ENCODE measurements at places on chromosomes 11 and 22. TPM values are rescaled to one million over a fixed set of nuclear protein-coding genes. Genes with fewer than 3 reads are reported as not detected.

- no peak for DNase-seq
- no peak overlapping the region for H3K27ac ChIP-seq
- no peak overlapping the region for H3K4me3 ChIP-seq
- no peaks in the 10 kb centered on the region for H3K36me3 ChIP-seq
- H3K4me1 ChIP-seq: no peaks in the 10 kb centered on the region
These were observed 139.3 kb downstream of the FBXO7 start for GRCh38 chr22:32613773-32614392.

DNA sequence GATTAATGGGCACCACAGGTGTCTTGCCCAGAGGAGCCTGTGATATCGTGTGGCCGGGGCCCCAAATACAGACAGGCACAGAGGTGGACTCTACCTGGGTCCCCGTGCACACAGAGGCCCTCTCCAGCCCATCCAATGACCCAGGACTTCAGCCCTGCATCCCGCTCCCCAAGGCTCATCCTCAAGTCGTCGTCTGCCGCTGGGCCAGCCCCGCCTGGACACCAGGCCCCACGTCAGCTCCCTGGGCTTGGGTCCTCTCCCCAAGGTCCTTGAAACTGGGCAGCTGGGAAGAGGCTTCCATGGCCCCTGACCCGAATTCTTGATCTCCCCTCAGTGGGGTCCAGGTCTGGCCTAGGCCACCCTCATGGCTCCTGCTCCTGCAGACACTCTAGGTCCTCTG lies 20.2 kb downstream of the SHISAL1 start:
- H3K36me3 ChIP-seq: no peaks in the 10 kb centered on the region
- no peaks in the 10 kb centered on the region for H3K4me1 ChIP-seq
- H3K27me3 ChIP-seq: no peaks in the 10 kb centered on the region
- H3K27ac ChIP-seq: no peak overlapping the region
- DNase-seq: no peak

DNA sequence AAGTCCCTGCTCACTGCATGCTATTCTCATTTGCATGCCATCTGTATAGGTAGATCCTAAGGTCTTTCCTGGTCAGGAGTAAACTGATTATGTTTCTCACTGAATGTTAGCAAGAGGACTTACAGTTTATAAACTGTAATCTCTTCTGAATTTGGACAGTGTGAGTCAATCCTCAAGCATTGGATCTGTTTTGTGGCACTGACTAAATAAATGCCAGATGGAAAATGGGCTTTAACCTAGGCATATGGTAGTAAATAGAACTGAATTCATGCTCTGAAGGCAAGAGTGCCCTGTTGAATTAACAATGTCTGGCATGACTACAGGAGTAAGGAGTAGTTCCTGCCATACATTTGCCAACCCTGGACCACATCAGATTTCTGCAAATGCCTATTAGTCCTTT lies 11.4 kb downstream of the FAM181B start:
- DNase-seq: no peak
- no peak overlapping the region for H3K4me3 ChIP-seq
- H3K36me3 ChIP-seq: no peaks in the 10 kb centered on the region
- peaks cover 9% of the 10 kb centered on the region for H3K4me1 ChIP-seq

DNA sequence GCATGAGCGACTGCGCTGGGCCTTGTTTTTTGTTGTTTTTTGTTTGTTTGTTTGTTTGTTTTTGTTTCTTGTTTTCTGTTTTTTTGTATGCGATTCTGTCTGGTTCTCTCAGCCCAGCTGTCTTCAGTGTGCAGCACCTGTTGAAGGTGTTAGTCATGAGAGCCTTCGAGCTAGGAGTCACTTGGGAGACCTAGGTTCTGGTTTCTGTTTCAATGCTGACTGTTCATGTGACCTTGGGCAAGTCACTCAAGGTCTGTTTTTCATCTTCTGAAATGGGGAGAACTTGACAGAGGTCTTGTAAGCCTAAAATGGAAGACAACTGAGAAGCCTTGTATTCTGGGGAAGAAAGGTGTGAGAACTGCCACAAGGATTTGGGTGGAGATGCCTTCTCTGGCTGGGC lies 1.8 kb downstream of the DCPS start:
- DNase-seq: no peak
- H3K4me3 ChIP-seq: no peak overlapping the region
- no peaks in the 10 kb centered on the region for H3K36me3 ChIP-seq
- H3K27ac ChIP-seq: no peak overlapping the region

DNA sequence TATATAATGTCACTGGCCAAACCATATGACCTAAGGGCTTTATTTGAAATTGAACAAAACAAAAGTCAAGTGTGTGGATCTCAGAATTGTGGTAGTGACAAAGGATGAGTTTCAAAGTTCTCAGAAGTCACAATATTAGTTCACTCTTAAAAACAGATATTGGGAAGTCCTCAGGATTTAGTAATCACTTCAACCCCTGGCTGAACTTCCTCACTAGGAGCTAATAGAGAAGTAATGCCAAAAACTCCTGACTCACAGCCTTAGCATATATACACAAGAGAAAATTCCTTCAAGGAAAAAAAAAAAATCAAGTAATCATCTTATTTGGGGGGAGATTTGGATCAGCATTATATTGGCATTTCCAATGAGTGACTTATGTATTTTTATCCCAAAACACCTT lies 75.6 kb upstream of the APOA1 start:
- H3K36me3 ChIP-seq: no peaks in the 10 kb centered on the region
- DNase-seq: no peak
- no peak overlapping the region for H3K27ac ChIP-seq
- H3K4me3 ChIP-seq: no peak overlapping the region
- no peaks in the 10 kb centered on the region for H3K4me1 ChIP-seq
- no peaks in the 10 kb centered on the region for H3K27me3 ChIP-seq

- no peaks in the 10 kb centered on the region for H3K36me3 ChIP-seq
- peak; percentile 81 for DNase-seq
- H3K27me3 ChIP-seq: no peaks in the 10 kb centered on the region
- no peaks in the 10 kb centered on the region for H3K4me1 ChIP-seq
These were observed 15.1 kb downstream of the CHRM1 start for GRCh38 chr11:62905927-62906531.

Gene OR51E1
- polyA plus RNA-seq: not detected

Gene JHY
- polyA plus RNA-seq: 1.8 TPM

DNA sequence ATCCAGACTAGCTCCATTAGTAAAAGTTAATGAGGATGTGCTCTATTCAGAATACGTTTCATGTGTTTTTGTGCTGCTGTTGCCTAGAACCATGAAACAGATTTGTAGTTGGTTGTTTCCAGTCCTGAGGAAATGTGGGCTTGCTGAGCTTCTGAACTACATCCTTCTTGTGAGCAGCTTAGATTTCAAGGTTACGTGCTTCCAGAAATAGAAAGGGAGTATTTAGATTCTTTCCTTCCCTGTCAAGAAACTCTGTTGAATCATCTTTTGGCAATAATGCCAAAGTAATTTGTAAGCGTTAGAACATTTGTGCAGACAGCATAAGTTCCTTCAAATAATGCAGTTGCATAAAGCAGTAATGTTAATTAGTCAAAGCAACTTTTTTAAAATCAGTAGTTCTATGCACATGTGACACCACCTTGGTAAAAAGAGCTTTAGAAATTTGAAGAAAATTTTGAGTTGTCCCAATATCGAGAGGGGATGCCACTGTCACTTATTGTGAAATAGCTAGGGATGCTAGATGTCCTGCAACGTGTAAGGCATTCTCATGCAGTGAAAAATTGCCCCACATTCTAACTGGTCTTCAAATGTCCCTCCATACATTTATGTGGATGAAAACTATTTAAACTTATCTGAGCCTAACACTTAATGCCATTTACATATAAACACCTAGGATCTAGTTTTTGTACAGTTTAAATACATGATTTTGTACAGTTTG lies 169.6 kb downstream of the ETS1 start:
- no peaks in the 10 kb centered on the region for H3K4me1 ChIP-seq
- no peaks in the 10 kb centered on the region for H3K36me3 ChIP-seq
- H3K27me3 ChIP-seq: no peaks in the 10 kb centered on the region
- no peak for DNase-seq

- no peak for DNase-seq
- H3K36me3 ChIP-seq: no peaks in the 10 kb centered on the region
- peaks cover 2% of the 10 kb centered on the region for H3K4me1 ChIP-seq
- no peaks in the 10 kb centered on the region for H3K27me3 ChIP-seq
- H3K27ac ChIP-seq: no peak overlapping the region
These were observed 924 bp downstream of the C11orf65 start for GRCh38 chr11:108466405-108466804.

DNA sequence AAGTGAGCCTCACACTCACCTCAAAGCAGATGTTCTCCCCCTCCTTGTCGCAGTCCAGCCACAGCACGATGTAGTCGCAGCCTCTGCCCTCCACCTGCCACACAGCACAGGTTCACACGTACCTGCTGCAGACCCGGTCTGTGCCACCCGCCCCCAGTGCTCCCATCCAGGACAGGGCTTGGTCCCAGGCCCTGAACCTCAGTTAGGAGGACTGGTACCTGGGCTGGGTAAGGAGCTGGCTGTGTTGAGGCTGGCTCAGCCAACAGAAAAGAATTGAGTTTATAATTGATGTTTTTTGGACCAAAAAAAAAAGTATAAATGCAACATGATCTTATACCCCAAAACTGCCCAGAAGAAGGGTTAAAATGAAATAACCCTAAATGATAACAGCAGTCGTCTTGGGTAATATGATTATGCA lies 10.7 kb downstream of the TOP3B start:
- no peak overlapping the region for H3K4me3 ChIP-seq
- no peaks in the 10 kb centered on the region for H3K27me3 ChIP-seq
- H3K36me3 ChIP-seq: peaks cover 9% of the 10 kb centered on the region
- no peaks in the 10 kb centered on the region for H3K4me1 ChIP-seq

- no peaks in the 10 kb centered on the region for H3K4me1 ChIP-seq
- H3K27me3 ChIP-seq: no peaks in the 10 kb centered on the region
- DNase-seq: no peak
- H3K4me3 ChIP-seq: no peak overlapping the region
These were observed 435.6 kb upstream of the LRRC4C start for GRCh38 chr11:41895081-41895480.

- H3K4me1 ChIP-seq: no peaks in the 10 kb centered on the region
- H3K27me3 ChIP-seq: no peaks in the 10 kb centered on the region
- H3K36me3 ChIP-seq: no peaks in the 10 kb centered on the region
- H3K27ac ChIP-seq: no peak overlapping the region
These were observed 147.5 kb downstream of the CRYBB2 start for GRCh38 chr22:25366876-25367466.

GRCh38 chr11:66221012-66221411 lies 47.4 kb upstream of the RAB1B start:
- peak; percentile 55 for DNase-seq
- H3K27ac ChIP-seq: no peak overlapping the region
- no peaks in the 10 kb centered on the region for H3K4me1 ChIP-seq
- no peaks in the 10 kb centered on the region for H3K36me3 ChIP-seq
- H3K27me3 ChIP-seq: no peaks in the 10 kb centered on the region

DNA sequence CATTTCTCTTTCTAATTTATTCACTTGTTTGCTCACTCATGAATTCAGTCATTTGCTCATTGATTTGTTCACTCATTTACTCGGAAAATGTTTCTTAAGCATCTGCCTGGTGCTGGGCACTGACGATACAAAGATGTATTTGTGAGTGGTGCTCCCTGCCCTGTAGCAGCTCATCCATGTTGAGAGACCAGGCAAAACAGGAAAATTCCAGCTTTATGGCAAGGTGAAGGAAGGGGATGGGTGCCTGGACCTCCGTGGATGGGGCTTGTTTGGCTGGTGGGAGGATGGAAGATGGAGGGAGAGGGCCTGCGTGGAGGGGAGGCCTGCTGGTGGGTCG lies 53.1 kb downstream of the TBC1D22A start:
- H3K4me3 ChIP-seq: no peak overlapping the region
- peak overlapping the region; percentile 41 for H3K27ac ChIP-seq
- H3K27me3 ChIP-seq: no peaks in the 10 kb centered on the region
- no peaks in the 10 kb centered on the region for H3K4me1 ChIP-seq
- no peak for DNase-seq

Gene FOLR1
- polyA plus RNA-seq: not detected

- H3K36me3 ChIP-seq: peaks cover 5% of the 10 kb centered on the region
- no peaks in the 10 kb centered on the region for H3K27me3 ChIP-seq
- H3K4me3 ChIP-seq: no peak overlapping the region
These were observed 60.9 kb downstream of the YAP1 start for GRCh38 chr11:102171101-102171500.

DNA sequence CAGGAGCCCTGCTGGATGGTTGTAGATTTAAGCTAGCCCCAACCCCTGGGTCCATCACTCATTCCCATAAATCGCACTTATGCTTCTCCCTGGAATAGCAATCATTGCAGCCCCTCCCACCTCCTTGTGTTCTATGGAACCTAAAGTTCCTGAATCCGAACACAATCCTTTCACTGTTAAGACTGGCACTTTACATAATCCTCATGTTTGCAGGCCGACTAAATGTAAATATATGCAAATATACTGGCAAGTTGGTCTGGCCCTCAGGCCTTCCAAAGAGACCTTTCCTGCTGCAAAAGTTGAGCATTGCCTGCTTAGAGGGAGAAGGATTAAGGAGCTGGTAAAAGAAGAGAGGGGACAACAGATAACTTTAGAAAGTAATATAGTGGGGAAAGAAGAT lies 892.9 kb downstream of the OPCML start:
- no peaks in the 10 kb centered on the region for H3K36me3 ChIP-seq
- no peaks in the 10 kb centered on the region for H3K4me1 ChIP-seq
- no peak overlapping the region for H3K4me3 ChIP-seq
- no peak overlapping the region for H3K27ac ChIP-seq
- no peak for DNase-seq

GRCh38 chr22:37690901-37691504 lies 4.9 kb downstream of the NOL12 start:
- no peaks in the 10 kb centered on the region for H3K4me1 ChIP-seq
- no peak overlapping the region for H3K4me3 ChIP-seq
- no peak for DNase-seq
- no peaks in the 10 kb centered on the region for H3K27me3 ChIP-seq

Gene ELMOD1
- not detected for polyA plus RNA-seq

Gene ABCC8
- not detected for polyA plus RNA-seq

- DNase-seq: no peak
- no peaks in the 10 kb centered on the region for H3K36me3 ChIP-seq
- H3K27ac ChIP-seq: no peak overlapping the region
- H3K4me3 ChIP-seq: no peak overlapping the region
- H3K4me1 ChIP-seq: no peaks in the 10 kb centered on the region
These were observed 685.2 kb upstream of the CHORDC1 start for GRCh38 chr11:90908074-90908473.

DNA sequence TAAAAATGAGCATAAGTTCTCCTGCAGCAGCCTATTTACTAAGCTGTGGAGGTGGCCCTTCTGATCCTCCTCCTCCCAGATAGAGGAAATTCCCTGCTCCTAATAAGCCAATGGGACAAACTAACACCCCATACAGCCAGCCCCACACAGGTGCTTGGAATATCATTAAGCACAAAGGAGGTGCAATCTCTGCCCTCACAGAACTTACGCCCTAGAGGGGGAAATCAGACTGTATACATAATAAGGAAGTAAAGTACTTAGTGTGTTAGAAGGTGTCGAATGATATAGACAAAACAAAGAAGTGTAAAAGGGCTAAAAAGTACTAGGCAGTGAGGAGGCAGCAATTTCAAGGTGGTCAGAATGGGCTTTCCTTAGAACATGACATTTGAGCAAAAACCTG lies 5.8 kb downstream of the MS4A12 start:
- DNase-seq: no peak
- no peak overlapping the region for H3K4me3 ChIP-seq
- H3K27ac ChIP-seq: no peak overlapping the region
- no peaks in the 10 kb centered on the region for H3K36me3 ChIP-seq

Gene SPINDOC
- polyA plus RNA-seq: 7.1 TPM

Gene PHETA2
- polyA plus RNA-seq: 16.6 TPM

Gene MLC1
- polyA plus RNA-seq: not detected

GRCh38 chr22:48182846-48183805 lies 1420.7 kb downstream of the TBC1D22A start:
- DNase-seq: no peak
- no peaks in the 10 kb centered on the region for H3K27me3 ChIP-seq
- no peak overlapping the region for H3K27ac ChIP-seq
- no peak overlapping the region for H3K4me3 ChIP-seq

Gene TMEM225
- not detected for polyA plus RNA-seq

Gene KCNK4
- not detected for polyA plus RNA-seq
